ENCODE measurements at places on chromosomes 13 and 19.

DNA sequence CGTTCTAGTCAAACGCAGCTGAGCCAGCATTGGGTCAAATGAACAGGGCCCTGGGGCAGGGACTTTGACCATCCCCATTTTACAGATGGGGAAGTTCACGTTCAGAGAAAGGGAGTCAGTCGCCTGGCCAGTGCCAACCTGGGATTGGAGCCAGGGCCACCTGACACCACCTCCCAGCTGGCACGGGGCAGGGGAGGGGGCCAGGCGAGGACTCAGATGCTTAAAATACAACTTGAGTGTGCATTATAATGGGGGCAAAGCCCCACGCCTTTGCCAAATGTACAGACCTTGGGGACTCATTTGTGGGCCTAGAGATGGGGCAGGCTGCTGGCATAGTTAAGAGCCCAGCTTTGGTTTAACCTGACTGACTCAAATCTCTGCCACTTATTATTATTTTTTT, 14.6 kb downstream of the PRR12 start:
- no peak for DNase-seq

GRCh38 chr19:46289724-46290619, 6.9 kb upstream of the HIF3A start:
- no peak for DNase-seq

DNA sequence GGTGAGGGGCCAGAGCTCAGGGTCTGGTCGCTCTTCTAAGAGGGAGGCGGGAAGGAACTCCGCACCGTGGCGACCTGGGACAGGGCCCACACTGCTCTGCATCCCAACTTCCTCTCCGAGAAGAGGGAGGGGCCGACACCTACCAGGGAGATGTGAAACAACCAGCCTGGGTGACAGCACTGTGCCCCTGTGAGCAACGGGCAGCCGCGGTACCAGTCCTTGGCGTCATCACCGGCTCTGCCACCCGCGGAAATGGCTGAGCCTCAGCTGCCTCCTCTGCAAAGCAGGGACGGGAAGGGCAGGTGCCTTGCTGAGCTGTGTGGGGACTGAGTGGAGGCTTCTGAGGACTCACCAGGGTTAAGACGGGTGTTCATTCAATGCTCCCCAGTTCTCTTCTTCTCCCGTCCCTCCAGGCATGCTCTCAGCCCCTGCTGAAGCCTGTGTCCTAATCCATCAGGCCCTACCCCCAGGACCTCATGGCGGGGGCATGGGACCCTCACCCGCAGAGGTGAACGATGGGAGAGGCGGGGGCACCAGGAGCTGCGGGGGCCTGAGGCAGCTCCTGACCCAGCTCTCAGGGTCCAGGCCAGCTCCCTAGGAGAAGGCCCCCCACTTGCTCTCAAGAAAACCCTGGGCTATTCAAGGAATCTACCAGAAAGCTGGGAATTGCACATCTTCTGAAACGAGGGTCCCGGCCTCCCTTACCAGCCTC, 9.3 kb downstream of the ZNF787 start:
- DNase-seq, result peak; percentile 63

- no peak for DNase-seq
Observed at GRCh38 chr19:35529241-35530218, 1.4 kb upstream of the SBSN start.

- no peak for DNase-seq
Observed at GRCh38 chr13:27086599-27087265, 84.9 kb downstream of the USP12 start.

DNA sequence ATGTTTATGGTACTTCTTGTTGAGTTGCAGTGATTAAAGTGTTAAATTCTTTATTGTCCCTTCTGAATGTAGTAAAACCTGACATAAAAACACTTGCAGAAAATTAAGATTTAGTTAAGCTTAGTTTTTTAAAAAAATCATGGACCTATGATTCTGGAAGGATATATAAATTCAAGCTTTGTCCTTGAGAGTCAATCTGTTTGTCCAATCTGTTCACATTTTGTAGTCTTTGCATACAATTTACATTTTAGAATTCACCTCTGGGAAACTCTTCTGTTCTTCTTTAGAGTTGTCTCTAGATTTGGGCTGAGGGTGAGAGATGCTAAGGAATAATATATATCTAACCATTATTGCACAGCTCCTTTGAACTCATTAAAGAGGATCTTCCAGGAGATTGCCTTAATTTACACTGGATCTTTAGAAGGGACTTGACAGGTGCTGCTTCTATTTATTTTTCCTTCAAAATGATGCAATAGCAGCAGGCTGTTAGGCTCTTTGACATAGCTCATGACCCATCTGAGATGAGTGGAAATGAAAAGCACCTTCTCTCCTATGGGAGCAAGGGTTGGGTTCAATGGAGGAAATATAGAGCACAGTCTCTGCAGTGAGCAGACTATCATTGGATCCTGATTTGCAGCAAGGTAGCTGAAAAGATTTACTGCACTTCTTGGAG, 433.9 kb downstream of the GPC6 start:
- DNase-seq, result no peak

- DNase-seq, result no peak
Observed at GRCh38 chr19:47512183-47512947, 2.5 kb downstream of the NAPA start.

GRCh38 chr19:18282021-18282787, 782 bp upstream of the JUND start:
- DNase-seq, result no peak

DNA sequence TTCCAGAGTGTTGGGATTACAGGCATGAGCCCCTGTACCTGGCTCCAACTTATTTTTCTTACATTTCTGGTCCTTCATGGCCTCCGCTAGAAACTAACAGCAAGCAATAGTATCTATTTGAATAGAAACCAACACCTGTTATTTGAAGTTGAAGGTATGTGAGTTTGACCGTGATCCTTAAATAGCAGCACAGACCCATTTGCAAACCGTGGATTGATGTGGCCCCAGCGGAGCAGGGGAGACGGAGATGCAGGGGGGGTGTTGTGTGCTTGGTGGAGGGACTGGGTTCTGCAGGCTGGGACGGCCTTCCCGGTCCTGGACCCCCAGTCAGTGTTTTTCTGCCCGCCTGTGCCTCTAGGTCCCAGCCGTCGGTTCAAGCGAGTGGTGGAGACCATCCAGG, 16.9 kb downstream of the TMEM150B start:
- DNase-seq, result no peak

DNA sequence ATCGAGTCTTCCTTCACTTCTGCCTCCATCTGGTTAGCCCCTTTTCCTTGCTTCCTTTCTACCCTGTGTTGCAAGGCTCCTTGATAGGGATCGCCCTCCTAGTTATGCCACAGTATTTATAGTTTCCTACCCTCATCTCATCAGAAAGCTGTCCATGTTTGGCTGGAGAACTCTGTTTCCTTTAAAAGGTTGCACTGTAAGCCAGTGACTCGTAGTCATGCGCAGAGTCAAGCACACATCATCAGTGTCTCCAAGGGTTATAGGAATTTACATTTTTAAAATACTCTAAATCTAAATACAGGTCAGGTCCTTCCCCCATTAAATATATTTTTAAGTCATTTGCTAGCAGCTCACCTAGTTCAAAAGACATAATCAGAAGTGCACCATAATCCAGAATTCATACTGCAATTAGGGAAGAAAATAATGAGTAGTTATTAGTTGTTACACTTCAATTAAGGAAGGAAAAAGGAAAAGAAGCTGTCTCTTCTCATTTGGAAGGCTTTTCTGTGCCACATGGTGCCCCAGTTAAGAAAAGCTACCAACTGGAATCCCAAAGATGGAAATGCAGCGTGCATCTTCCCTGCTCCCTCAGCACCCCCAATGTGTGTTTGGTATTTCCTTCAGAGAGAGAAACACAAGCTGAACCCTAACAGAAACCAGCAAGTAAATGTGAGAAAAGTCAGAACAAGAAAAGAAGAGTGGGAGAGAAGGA, 81.0 kb downstream of the GPR12 start:
- no peak for DNase-seq

GRCh38 chr19:44367024-44367423, 10.5 kb upstream of the ZNF112 start:
- no peak for DNase-seq

GRCh38 chr19:13149628-13150186, 468 bp downstream of the STX10 start:
- DNase-seq, result no peak

- no peak for DNase-seq
Observed at GRCh38 chr13:45474584-45475454, 10.1 kb downstream of the COG3 start.

DNA sequence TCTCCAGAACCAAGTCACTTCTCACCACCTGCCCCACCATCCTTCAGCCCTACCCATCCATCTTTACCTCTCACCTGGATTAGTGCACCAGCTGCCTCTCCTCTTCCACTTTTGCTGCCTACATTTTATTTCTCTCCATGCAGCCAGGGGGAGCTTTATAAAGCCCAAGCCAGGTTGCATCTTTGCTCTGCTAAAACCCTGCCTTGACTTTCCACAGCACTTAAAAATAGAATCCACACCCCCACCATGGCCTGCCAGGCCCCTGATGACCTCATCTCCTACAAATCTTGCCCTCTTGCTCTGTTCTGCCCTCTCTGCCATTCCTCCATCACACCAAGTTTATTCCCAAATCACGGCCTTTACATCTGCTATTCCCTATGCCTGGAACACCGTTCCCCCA, 1.8 kb downstream of the HOOK2 start:
- DNase-seq, result no peak
